ENCODE measurements at places on chromosomes 4 and X.

GRCh38 chr4:152937336-152938236 is 1.5 kb downstream of the FHDC1 start:
- no peak for DNase-seq

GRCh38 chr4:112521123-112522023 is 5.4 kb upstream of the NEUROG2 start:
- DNase-seq = no peak

GRCh38 chr4:18923496-18924161 is 902.1 kb upstream of the LCORL start:
- no peak for DNase-seq

DNA sequence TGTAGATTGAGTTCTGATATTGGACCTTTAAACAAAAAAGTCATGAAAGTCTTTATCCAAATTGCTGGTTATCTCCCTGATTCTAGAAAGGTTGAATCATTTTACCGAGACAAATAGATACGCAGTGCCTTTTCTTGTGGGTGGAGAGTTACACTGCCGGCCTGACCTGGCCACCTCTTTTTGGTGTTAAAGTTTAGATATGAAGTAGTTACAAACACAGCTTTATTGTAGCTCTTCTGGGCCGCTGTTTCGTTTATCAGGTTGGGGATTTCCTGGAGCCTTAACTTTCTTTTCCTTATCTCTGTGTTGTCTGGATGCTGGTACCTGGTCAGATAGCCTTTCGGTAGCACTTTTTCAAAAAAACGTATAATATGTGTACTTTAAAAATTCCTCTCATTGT is 31.0 kb downstream of the FNIP2 start:
- no peak for DNase-seq
